Right ventricle myocardium inferior (tissue), 1 donor: ENCODE measurements at places on chromosomes 6 and 20. TPM values are rescaled to one million over a fixed set of nuclear protein-coding genes. Genes with fewer than 3 reads are reported as not detected.

DNA sequence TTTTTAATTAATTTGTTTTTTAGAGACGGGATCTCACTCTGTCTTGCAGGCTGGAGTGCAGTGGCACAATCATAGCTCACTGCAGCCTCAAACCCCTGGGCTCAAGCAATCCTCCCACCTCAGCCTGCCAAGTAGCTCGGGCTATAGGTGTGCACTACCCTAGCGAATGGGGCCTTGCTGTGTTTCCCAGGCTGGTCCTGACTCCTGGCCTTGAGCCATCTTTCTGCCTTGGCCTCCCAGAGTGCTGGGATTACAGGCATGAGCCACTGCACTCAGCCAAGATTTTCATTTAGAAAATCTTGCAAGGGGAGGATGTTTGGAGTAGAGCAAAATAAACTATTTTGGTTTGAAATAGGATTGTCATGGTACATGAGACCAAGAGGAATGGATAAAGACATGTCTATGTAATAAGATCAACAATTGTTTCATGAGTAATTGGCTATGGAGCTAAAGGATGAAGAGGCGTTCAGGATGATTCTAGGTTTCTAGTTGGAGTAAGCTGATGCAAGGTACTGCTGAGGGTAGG, 237.8 kb downstream of the UST start:
- DNase-seq, result no peak

DNA sequence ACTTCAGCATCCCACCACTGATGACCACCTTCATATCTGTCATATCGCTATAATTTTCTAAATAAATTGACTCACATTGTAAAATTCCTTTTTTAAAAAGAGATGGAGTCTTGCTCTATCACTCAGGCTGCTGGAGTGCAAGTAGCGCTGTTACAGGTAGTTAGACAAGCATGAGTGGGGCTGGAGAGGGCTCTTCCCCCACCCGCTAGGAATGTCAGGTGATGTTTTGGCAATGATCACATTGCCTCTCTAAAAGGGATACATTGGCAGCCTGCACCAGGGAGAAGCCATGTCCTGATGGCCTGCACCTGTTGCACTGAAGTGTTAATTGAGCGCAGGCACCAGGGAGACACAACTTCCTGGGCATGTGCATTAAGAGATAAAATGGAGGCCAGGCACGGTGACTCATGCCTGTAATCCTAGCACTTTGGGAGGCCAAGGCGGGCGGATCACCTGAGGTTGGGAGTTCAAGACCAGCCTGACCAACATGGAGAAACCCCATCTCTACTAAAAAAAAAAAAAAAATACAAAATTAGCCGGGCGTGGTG, 16.9 kb upstream of the SLC22A16 start:
- DNase-seq, result no peak

GRCh38 chr6:22325481-22325880, 28.6 kb upstream of the PRL start:
- DNase-seq, result no peak

DNA sequence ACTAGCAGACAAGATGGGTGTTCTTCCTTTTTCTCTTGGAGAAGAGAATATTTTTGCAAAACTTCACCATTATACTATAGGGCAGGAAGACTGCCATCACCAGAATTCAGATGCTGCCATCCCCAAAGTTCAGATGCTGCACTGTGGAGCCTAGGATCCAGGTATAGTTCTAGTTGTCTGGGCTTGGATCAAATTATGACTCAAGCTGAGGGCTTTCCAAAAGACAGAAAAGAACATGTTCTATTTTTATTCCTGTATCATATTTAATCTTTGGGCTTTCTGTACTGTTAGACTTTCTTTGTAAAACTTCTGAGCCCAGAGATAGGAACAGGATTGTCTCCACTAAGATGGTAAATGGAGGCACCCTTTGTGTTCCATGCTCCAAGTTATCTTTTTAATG, 22.0 kb downstream of the FAM83B start:
- no peak for DNase-seq

The BPIFB2 gene
- total RNA-seq, result not detected

GRCh38 chr20:18712882-18713281, 100.7 kb upstream of the SCP2D1 start:
- no peak for DNase-seq

The OR2J3 gene
- total RNA-seq, result not detected

DNA sequence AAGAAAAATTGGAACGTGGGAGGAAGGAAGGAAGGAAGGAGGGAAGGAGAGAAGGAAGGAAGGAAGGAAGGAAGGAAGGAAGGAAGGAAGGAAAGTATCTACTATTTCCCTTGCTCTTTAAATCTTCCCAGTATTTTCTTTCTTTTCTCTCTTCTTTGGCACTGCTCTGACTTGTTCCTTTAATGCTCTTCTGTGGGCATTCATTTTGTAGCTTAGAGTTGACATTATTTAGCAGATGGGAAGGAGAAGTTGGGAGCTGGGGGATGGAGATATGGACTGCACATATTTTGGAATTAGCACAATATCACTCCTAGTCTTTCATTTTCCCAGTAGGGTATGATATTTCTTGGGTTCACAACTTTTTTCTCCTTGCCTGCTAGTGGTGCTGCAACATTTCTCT, 152.2 kb downstream of the TFAP2B start:
- DNase-seq, result no peak

The NFKBIE gene
- total RNA-seq, result 2.4 TPM

DNA sequence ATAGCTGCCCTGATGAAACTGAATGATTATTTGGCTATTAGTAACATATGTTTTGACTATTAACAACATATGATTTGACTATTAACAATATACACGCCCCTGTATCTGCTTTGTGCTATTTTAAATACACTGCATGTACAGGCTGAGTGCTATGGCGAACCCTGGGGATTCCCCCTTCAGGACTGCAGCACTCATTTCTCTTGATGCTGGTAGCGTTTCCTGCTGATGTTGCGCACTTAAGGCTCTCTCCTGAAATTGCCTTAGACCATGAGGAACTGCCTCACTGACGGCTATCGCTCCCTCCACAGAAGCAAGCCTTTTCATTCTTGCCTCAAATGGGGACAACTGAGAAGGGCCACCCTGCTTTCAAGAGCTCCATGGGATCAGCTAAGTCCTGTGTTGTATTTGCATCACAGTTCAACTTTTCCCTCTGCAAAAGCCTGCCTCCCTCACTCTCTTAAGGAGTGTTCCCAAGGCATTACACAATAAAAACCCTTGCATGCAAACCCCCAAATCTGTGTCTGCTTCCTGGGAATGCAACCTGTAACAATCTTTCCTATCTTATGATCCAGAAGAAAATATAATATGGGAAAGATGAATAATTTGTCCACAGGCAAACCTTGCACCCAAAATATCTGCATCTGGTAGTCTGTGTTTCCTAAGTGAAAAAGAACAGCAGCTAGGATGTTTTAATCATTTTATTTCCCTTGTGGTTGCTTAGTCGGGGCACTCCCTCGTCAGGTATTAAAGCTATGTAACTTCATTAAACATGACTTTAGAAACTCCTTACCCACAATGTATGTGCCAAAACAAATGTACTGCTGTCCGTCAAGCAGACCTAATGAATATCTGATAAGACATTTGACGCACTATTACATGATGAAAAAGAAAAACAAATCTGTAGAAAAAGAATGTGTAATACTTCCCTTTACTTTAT, 456.4 kb downstream of the COL12A1 start:
- no peak for DNase-seq

GRCh38 chr6:45699663-45700062, 316.0 kb downstream of the CLIC5 start:
- no peak for DNase-seq
